AG08395 (cell line): ENCODE measurements at places on chromosomes 5 and 9.

DNA sequence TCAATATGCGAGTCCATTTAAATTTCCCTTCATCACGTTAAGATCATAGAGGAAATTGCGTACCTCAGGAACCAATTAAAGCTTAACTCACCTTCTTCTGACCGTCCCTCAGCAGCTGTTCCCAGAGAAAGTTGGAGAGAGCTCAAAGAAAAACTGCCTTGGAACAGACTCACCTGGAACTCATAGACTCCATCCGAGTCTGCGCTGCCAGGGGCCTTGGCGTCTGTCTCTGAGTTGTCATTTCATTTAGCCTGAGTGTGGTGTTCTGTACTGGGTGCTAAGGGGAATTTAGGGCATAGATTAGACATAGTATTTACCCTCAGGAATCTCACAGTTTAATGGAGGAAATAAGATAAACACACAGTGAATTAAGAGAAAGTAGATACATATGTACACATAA lies 892.7 kb downstream of the TLE1 start:
- DNase-seq, result no peak

DNA sequence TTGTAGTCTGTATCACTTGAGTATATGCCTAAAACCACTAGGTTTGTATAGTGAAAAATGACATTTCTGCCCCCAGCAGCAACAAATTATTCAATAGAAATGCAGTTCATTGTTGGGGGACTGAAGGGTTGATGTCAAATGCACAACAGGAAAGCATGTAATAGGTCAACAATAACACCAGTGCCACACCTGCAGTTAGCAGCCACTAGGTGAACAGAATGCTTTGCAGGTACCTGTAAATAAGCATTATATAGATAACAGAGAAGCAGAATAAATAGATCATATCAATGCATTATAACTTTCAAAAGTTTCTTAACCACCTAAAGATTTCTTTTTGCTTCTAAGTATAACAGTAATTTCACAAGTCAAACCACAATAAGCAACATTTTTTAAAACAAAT lies 435.9 kb upstream of the DMAC1 start:
- no peak for DNase-seq

- DNase-seq, result no peak
Measured at GRCh38 chr5:126806-127205, 34.8 kb downstream of the PLEKHG4B start.

GRCh38 chr9:97990259-97990658 lies 7.1 kb downstream of the ANP32B start:
- DNase-seq, result peak; percentile 76
